Left renal pelvis (tissue), 4 donors: ENCODE measurements at places on chromosomes 3 and 15.

DNA sequence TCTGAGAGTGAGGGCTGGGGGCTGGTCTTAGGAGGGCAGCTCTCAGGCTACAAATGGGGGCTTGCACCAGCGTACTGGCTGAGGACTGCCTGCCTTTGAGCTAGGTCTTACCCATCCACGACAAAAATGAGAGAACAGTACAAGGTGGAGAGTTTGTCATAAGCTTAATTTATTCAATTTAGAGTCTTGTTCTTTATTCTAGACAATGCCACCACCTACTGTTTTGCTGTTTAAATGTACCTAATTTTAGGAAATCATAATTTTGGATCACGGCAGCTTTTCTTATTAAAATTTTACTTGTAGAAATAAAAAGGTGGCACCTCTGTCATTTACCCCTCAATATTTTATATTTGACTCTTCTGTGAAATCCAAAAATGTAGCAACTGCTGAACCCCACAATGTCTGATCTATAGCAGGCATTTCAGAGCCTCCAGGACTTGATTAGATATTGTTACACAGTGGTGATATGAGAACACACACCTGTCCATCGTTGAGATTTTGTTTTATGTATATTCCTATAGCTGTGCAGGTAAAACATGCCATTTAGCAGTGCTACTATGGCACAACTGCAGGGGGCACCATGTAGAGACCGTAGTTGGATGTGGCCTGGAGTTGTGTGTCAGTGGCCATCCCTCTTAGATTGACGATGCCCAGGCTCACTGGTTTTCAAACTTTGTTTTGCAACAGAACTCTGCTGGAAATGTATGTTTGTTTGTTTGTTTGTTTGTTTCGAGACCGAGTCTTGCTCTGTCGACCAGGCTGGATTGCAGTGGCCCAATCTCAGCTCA, 88.6 kb downstream of the SLCO3A1 start:
- no peak for DNase-seq

- no peak for DNase-seq
These were observed 112.0 kb downstream of the FAM43A start for GRCh38 chr3:194797555-194798250.

DNA sequence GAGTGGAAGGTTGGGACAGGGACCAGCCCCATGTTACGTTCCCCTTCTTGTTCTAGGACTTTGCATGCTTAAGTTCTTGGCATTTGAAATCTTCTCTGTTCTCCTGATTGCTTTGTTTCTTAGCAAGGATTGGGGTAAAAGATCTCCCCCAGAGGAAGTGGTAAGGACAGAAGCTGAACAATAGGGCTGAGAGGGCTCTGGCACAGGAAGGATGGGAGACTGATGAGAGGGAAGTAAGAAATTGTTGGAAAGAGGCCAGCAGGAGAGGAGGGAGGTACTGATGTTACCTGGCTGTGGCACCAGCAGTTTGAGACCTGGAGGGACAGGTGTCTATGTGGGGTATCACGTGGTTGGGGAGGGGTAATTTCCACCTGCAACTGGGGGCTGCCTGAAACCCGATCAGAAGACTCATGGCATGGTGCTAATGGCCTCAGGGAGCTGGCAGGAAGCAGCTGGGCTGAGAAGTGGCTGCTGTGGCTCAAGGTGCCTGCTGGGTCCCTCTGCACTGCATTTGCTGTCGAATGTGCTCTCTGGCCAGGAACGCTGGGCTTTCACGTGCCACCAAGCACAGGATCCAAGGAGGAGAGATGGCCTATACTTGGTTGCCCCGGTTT, 108.4 kb downstream of the LSM3 start:
- no peak for DNase-seq

DNA sequence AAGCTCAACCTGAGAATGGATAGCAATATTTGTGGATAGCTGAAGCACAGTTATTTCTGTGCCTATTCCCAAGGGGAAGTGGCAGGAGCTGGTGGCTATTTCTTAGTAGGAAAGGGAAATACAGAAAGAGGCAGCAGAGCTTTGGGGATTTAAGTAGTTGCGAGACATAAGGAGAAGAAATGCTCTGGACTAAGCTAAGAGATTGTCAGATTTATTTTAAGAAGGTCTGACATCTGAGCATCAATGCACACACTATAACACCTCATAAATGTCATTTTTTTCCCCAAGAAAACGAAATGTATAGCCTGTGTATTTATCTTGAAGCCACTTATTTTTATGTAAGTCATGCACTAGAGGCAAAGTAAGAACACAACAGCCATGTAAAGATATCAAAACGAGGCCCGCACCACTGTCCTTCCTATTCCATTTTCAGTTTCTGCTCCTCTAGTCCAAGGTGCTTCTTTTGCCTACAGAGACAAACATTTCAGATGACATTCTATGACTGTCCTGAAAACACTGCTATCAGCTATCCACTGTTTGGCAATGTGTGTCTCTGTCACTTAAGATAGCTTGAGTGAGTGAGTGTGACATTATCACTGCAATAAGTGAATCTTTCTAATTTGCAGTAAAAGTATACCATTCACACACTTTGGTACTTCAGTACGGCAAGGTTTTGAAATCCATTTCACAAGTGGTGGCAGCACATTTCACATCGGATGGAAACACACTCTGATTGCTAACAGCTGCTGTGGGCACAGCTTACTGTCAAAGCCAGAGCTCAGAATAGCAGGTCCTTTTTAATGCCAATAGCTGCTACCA, 62.7 kb upstream of the ICE2 start:
- no peak for DNase-seq

DNA sequence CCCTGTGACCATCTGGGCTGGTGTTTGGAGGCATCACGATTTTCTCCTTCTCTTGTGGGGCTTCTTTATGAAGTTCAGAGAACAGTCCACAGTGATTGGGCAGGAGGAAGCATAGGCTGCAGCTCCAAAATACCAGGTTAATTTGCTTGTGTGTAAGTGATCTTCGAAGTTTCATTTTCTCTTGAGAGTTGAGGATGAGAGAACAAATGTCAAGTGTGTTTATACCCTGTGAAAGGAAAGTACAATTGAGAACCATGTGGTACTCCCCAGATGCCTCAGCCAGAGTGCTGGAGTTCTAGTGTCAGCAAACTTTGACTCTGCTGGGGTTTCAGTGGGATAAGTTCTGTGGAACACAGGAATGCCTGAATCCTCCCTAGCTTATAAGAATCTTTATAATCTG, 357.1 kb upstream of the CFAP20DC start:
- DNase-seq, result no peak

- DNase-seq, result no peak
These were observed at the start of gene ARL14 for GRCh38 chr3:160676547-160677303. Gene ARL14, plus strand, starts transcription at chr3:160677160. Its CDS starts 187 bp downstream, at chr3:160677347.

GRCh38 chr3:150538324-150539208, 7.7 kb downstream of the SERP1 start:
- DNase-seq, result no peak

GRCh38 chr15:38075466-38075865, 141.0 kb downstream of the TMCO5A start:
- no peak for DNase-seq

DNA sequence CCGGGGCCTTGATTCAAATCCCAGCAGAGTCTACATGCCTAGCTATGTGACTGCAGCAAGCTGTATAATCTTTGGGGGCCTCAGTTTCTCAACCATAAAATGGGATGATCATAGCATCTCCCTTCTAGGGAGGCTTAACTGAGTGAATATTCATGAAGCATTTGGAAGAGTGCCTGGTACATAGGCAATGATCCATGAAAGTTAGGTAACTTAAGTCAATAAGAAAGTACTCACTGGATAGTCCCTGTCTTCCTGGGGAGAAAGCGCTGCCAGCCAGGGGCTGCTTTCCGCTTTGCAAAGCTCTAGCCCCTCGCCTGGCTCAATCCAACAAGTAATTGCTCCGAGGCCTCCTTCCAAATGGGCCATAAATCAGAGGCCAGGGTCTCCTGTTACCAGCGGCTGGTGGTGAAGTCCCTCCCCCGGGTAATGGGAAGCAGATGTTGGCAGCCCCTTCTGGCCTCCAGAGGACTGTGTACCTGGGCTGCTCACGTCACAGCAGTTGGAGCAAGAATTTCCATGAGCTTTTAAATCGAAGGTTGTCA, 521.9 kb upstream of the PROK2 start:
- DNase-seq, result no peak

- no peak for DNase-seq
These were observed 91.4 kb downstream of the SMAD3 start for GRCh38 chr15:67156834-67157233.

DNA sequence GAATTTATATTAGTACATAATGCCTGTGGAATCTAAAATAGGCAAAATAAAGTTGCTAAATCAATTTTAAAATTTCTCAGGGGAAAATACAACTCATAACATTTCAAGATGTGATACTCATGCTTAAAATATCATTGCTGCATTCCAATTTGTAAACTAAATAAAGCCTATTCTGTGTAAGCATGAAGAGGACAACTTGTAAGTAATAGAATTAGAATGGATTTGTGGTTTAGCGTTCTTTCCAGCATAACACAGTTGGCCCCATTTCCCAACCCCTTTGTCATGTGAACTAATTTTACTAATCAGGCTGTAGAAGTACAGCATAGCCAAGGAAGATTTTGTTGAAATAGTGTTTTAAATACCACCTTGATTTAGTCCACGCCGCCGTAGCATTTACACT, 437.2 kb downstream of the SI start:
- DNase-seq, result no peak

DNA sequence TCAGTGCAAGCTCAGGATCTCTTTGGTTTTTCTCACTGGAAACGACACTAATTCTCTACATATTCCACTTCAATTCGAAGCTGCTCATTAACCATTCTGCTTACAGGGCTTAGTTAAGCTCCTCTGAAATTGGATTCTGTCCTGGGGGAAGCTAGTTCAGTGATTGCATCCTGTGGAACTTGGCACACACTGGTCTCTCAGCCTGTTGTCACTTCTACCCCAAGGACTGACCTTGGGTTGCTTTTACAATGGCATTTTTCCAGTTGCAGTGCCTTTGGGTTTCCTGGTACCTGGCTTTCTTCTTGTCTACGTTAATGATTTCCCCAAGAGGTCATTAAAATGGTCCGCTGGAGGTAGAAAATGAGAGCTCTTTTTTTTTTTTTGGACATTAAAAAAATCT, 33.3 kb upstream of the GABRB3 start:
- DNase-seq, result peak; percentile 3
